Activated gamma-delta T cell treated with Interleukin-2 at 50 U/mL for 16 hours (primary cell): ENCODE measurements at places on chromosomes 1 and 21.

GRCh38 chr1:165659581-165659895 is 28.5 kb downstream of the MGST3 start:
- no peak for DNase-seq

- no peak for DNase-seq
Measured at GRCh38 chr21:39763272-39763970, 18.4 kb downstream of the IGSF5 start.

GRCh38 chr1:11284784-11285183 is 11.8 kb downstream of the UBIAD1 start:
- DNase-seq: no peak

- DNase-seq: no peak
Measured at GRCh38 chr1:32984455-32985171, 20.0 kb upstream of the RNF19B start.

DNA sequence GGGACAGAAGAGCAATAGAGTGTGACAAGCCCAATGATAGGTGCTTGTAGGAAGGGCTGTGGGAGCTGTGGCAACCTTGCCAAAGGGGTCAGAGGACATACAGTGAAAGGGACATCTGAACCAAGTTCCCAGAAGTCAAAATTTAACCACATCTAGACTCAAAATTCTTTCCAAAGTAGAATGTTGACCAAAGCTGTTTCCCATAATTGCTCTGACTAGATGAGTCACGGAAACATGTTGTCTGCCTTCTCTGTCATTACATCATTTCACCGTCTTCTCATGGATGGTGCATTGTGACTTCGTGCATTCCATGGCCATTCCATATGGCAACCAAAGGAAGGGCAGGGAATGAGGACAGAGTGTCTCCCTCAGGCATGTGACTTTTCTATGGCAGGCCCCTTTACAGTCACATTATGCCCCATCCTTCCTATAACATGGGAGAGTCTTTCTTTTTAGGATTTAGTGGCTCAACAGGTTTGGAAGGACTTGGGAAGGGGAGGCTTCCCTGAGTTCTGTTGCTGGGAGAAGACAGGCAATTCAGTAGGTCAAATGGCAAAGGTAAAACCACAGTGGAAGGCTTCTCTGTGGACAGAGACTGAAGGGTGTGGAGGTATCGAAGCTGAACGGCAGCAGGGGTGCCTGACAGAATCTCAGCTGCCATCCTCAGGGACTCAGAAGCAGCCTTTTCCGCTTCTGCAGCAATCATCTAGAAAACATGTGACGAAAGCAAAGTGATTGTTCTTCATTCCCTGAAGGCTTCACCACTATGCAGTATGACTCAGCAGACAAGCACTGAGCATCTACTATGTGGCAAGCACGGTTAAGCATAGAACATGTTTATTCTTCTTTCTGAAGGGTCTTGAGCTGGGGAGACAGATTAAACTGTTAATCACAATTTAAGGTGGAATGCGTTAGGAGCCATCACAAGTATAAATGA is 24.7 kb downstream of the NPHS2 start:
- DNase-seq: no peak

- no peak for DNase-seq
Measured at GRCh38 chr1:89464008-89464407, 60.6 kb upstream of the LRRC8B start.

- DNase-seq: no peak
Measured at GRCh38 chr1:198160222-198160621, 3.4 kb downstream of the NEK7 start.

DNA sequence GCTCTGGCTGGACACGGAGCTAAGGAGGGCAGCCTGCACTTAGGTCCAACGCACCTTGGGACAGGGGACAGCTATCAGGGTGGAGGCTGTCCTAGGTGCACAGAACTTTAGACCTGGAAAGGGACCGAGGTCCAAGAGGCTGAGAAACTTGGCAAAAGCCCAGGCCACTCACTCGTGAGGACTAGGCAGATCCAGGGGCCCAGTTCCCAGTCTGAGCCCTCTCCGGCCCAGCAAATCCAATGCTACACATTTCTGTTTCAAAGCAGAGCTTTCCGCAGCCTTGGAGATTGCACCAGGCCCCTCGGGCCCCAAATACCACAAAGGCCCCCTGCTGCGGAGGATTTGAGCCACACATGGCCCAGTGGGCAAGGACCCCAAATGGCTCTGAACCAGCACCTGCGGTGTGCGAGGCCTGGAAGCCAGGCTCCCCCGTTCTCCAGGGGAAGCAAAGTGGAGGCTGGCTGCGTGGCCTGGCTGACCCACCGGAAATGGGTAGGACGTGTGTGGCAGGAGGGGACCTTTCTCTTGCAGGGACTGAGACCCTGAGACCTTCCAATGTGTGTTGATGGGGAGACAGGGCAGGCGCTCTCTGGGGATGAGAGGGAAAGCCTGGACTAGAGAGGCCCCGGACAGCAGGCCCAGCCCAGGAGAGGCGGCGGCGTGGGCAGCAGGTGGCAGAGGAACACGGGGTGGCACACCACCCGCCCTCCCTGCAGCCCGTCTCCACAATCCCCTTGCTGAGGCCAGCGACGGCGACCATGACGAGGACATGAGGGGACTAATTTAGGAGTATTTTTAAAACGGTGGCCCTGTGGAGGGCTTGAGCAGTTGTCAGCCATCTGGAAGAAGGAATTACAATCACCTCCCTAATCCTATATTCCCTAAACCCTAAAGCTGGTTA is 118.7 kb downstream of the CASZ1 start:
- no peak for DNase-seq

- DNase-seq: no peak
Measured at GRCh38 chr1:2376261-2376741, 15.1 kb downstream of the MORN1 start.

GRCh38 chr1:43634721-43635120 is 15.2 kb upstream of the KDM4A start:
- DNase-seq: no peak

- DNase-seq: no peak
Measured at GRCh38 chr1:77866296-77866695, 22.1 kb upstream of the NEXN start.

DNA sequence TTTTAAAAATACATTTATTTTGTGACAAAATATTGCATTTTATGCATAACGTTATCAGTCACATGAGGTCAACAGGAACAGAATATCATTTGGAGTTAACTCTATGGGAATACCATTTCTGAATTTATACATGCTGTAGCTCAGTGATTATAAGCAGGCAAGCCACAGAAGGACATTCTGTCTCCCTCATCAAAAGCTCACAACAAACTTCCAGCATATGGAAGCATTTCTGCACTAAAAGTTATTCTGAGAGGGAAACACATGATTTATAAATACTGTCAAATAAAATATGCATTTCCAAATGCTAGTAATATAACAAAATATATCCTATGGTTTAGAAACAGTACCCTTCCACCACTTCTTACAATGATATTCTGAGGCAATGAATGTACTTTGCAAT is 854.1 kb upstream of the B3GALT2 start:
- no peak for DNase-seq

GRCh38 chr1:103101399-103101798 is 6.9 kb downstream of the COL11A1 start:
- no peak for DNase-seq

DNA sequence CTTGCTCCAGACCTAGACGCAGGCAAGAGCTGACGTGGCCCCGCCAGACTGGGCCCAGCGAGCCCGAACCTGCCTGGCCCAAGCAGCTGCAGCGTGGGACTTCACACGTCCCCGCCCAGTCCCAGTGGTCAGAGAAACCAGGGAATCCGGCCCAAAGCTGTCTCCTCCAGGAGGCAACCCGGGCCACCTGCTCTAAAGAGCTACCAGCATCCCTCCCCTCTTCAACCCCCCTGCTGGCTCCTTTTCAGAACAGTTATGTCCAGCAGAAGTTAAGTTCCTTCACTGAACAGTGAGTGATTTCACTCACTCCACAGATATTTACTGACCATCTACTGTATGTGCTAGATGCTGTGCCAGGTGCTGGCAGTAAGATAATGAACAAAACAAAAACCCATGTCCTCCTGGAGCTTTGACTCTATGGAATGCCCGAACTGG is 2.1 kb upstream of the EFNA1 start:
- DNase-seq: no peak

GRCh38 chr1:2966449-2967328 is 54.6 kb upstream of the ACTRT2 start:
- no peak for DNase-seq

DNA sequence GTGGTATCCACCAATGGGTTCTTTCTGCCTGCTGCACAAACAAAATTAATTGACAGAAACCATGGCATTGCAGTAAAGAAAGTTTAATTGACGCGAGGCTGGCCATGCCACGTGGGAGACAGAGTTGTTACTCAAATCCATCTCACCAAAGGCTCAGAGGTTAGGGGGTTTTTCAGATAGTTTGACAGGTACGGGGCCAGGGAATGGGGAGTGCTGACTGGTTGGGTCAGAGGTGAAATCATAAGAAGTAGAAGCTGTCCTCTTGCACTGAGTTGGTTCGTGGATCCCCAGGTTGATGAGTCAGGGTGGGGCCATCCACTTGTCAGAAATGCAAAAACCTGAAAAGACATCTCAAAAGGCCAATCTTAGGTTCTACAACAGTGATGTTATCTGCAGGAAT is 941 bp upstream of the TBCE start:
- no peak for DNase-seq
